ENCODE measurements at places on chromosomes 3 and 15. TPM values are rescaled to one million over a fixed set of nuclear protein-coding genes. Genes with fewer than 3 reads are reported as not detected.

DNA sequence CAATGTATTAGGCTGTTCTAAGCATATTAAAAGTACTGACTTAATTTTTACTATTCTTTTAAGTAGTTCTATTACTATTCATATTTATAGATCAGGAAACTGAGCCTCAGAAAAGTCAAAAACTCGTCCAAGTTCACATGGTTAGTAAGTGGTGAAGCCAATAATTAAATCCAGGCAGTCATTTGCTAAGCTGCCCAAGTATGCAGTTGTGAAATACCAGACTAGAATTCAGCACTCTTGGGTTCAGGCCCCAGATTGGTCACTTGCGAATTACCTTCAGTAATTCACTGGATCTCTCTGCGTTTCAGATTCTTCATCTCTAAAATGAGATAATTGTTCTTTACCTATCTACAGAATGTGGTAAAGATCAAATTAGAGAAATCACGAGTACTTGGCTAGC, 161.9 kb upstream of the CADPS start:
- no peak for DNase-seq
- H3K4me3 ChIP-seq, result no peak overlapping the region
- H3K36me3 ChIP-seq, result no peaks in the 10 kb centered on the region
- no peak overlapping the region for H3K27ac ChIP-seq

DNA sequence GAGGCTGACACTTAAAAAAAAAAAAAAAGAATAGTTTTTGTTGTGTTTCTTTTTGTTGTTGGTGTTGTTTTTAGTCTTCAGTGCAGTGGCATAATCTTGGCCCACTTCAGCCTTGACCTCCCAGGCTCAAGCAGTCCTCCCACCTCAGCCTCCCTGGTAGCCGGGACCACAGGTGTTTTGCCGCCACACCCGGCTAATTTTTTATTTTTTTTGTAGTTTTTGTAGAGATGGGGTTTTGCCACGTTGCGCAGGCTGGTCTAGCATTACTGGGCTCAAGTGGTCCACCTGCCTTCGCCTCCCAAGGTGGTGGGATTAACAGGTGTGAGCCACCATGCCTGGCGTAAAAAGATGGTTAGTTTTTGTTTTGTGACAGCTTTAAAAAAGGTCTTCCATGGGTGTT, 30.1 kb downstream of the IGF1R start:
- H3K27me3 ChIP-seq, result no peaks in the 10 kb centered on the region
- H3K36me3 ChIP-seq, result no peaks in the 10 kb centered on the region
- H3K27ac ChIP-seq, result no peak overlapping the region
- no peak for DNase-seq
- no peak overlapping the region for H3K4me3 ChIP-seq

- no peaks in the 10 kb centered on the region for H3K27me3 ChIP-seq
- peak; percentile 66 for DNase-seq
- H3K27ac ChIP-seq, result peak overlapping the region; percentile 39
Observed at GRCh38 chr15:40743921-40744814, 10.9 kb downstream of the RMDN3 start.

- H3K27ac ChIP-seq, result no peak overlapping the region
- no peak overlapping the region for H3K4me3 ChIP-seq
- DNase-seq, result no peak
- no peaks in the 10 kb centered on the region for H3K36me3 ChIP-seq
- no peaks in the 10 kb centered on the region for H3K27me3 ChIP-seq
Observed at GRCh38 chr15:36777926-36778325, 198.5 kb downstream of the CDIN1 start.

GRCh38 chr3:171875923-171876412, 32.8 kb downstream of the TMEM212 start:
- no peaks in the 10 kb centered on the region for H3K27me3 ChIP-seq
- H3K4me1 ChIP-seq, result peaks cover 45% of the 10 kb centered on the region
- peak overlapping the region; percentile 66 for H3K27ac ChIP-seq
- no peak for DNase-seq
- no peaks in the 10 kb centered on the region for H3K36me3 ChIP-seq

- H3K27ac ChIP-seq, result no peak overlapping the region
- DNase-seq, result peak; percentile 89
- peaks cover 3% of the 10 kb centered on the region for H3K27me3 ChIP-seq
- peak overlapping the region; percentile 51 for H3K4me3 ChIP-seq
Observed at GRCh38 chr3:57169872-57170623, 4.9 kb upstream of the IL17RD start.

- no peak overlapping the region for H3K4me3 ChIP-seq
- H3K4me1 ChIP-seq, result no peaks in the 10 kb centered on the region
- no peaks in the 10 kb centered on the region for H3K36me3 ChIP-seq
- H3K27ac ChIP-seq, result no peak overlapping the region
Observed at GRCh38 chr15:62841891-62842559, 200.5 kb upstream of the TPM1 start.

DNA sequence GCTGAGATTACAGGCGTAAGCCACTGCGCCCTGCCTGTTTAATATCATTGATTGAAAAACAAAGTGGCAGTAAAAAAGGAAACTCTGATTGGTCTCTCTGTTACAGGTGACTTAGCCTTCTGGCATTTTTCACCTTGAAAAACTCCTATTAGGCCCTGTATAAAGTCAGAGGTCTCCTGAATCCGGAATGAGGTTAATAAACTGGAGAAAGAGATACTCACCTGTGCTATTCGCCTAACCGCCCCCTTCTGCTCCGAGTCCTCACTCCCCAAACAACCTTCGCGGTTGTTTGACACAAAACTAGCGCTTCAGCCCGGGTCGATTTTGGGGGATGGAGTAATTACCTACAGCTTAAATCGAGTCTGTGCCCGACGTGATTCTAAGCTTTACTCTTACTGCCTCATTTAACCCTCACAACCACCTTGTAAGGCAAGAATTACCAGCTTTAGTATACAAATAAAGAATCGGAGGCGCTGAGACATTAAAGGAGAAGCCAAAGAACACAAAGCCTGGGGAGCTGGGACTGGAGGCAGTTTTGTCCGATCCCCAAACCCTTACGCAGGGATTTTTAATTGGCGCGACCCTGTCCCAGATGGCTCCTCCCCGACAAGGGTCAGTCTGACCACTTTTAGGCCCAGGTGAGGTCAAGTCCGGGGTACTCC, 441 bp downstream of the CEP70 start:
- peaks cover 7% of the 10 kb centered on the region for H3K36me3 ChIP-seq
- no peak for DNase-seq
- H3K27ac ChIP-seq, result peak overlapping the region; percentile 90
- peaks cover 6% of the 10 kb centered on the region for H3K4me1 ChIP-seq
- H3K4me3 ChIP-seq, result peak overlapping the region; percentile 86

GRCh38 chr15:51887887-51888592, 58.6 kb downstream of the TMOD3 start:
- H3K27ac ChIP-seq, result no peak overlapping the region
- H3K27me3 ChIP-seq, result no peaks in the 10 kb centered on the region

- DNase-seq, result no peak
- no peaks in the 10 kb centered on the region for H3K27me3 ChIP-seq
- H3K4me3 ChIP-seq, result no peak overlapping the region
- peaks cover 21% of the 10 kb centered on the region for H3K36me3 ChIP-seq
- H3K4me1 ChIP-seq, result no peaks in the 10 kb centered on the region
- no peak overlapping the region for H3K27ac ChIP-seq
Observed at GRCh38 chr3:4799266-4800256, 179.7 kb upstream of the BHLHE40 start.

- DNase-seq, result peak; percentile 69
- H3K4me1 ChIP-seq, result peaks cover 26% of the 10 kb centered on the region
- H3K4me3 ChIP-seq, result no peak overlapping the region
- H3K36me3 ChIP-seq, result peaks cover 14% of the 10 kb centered on the region
Observed at GRCh38 chr3:4772171-4772804, 206.9 kb upstream of the BHLHE40 start.

SLC9C1 gene
- total RNA-seq, result not detected

GRCh38 chr3:188264226-188265207, 110.6 kb downstream of the LPP start:
- H3K4me3 ChIP-seq, result no peak overlapping the region
- H3K27me3 ChIP-seq, result no peaks in the 10 kb centered on the region
- H3K27ac ChIP-seq, result peak overlapping the region; percentile 79
- H3K4me1 ChIP-seq, result peaks cover 56% of the 10 kb centered on the region
- H3K36me3 ChIP-seq, result no peaks in the 10 kb centered on the region

DNA sequence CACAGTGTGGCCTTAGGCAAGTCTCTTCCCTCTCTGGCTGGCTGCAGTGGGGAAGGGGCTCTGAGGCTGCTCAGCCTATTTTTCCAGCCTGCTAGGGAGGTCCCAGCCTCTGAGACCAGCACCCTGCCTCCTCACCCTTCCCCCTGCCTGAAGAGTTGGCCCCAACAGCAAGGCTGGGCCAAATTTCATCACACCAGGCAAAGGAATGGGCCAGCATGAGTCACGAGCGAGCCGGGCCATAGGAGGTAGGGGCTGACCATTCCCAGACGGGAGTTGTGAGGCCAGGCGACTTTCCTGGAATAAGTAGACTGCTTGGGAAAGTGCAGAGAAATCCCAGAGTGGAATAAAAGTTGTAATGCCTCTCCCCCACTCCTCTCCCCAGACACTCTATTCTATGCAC, 5.7 kb upstream of the FBLN2 start:
- H3K27ac ChIP-seq, result no peak overlapping the region
- peaks cover 10% of the 10 kb centered on the region for H3K4me1 ChIP-seq
- no peaks in the 10 kb centered on the region for H3K36me3 ChIP-seq
- DNase-seq, result no peak
- H3K27me3 ChIP-seq, result peaks cover 3% of the 10 kb centered on the region
- H3K4me3 ChIP-seq, result no peak overlapping the region

GRCh38 chr15:89019436-89019835, 68.8 kb upstream of the ABHD2 start:
- H3K36me3 ChIP-seq, result no peaks in the 10 kb centered on the region
- no peak overlapping the region for H3K27ac ChIP-seq
- peaks cover 44% of the 10 kb centered on the region for H3K4me1 ChIP-seq
- H3K4me3 ChIP-seq, result no peak overlapping the region
- no peak for DNase-seq

DNA sequence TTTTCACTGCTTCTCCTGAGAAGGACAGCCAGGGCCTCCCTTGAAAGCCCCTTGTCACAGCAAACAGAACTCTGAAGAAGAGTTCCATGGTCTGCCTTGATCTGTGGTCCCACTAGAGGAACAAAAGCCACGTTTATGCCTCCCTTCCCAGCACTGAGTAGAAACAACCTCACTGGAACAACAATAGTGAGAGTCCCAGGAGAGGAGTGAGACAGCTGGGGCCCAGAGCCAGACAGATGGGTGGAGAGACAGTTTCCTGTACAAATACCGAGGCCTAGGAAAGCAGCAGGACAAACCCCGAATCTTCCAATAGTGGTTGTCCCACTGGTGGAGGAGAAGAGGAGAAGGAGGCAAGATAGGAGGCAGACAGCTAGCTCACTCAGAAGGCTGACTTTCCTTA, 106.1 kb downstream of the WDR76 start:
- no peak overlapping the region for H3K27ac ChIP-seq
- no peaks in the 10 kb centered on the region for H3K27me3 ChIP-seq
- DNase-seq, result no peak
- H3K36me3 ChIP-seq, result no peaks in the 10 kb centered on the region
